ENCODE measurements at places on chromosomes 11 and 22.

GRCh38 chr11:130001461-130002351 lies 929 bp downstream of the PRDM10 start:
- DNase-seq = peak; percentile 31

- peak; percentile 63 for DNase-seq
Observed at GRCh38 chr11:128302425-128303186, 284.8 kb downstream of the ETS1 start.

DNA sequence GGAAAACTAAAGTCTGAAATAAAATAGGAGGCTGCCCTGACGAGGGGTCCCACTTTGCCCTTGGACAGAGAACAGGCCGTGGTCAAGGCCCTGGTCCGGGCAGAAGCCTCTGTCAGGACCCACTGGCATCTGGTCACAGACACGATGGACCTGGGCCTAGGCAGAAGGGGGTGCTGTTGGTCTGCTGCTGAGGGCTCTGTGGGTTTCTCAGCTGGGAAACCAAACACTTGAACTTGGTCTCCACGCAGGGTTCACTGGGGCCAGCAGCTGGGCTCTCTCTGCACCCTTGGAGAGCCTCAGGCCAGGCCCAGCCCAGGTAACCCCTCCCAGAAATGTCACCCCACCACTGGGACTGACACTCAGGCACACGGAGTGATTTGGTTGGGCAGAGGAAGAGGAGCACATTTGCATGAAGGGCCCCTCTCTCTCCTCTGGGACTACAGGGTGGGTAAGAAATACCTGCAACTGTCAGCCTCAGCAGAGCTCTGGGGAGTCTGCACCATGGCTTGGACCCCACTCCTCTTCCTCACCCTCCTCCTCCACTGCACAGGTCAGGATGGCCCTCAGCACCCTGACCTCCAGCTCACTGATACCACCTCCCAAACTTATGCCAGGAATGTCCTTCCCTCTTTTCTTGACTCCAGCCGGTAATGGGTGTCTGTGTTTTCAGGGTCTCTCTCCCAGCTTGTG lies 48.1 kb upstream of the TOP3B start:
- no peak for DNase-seq

DNA sequence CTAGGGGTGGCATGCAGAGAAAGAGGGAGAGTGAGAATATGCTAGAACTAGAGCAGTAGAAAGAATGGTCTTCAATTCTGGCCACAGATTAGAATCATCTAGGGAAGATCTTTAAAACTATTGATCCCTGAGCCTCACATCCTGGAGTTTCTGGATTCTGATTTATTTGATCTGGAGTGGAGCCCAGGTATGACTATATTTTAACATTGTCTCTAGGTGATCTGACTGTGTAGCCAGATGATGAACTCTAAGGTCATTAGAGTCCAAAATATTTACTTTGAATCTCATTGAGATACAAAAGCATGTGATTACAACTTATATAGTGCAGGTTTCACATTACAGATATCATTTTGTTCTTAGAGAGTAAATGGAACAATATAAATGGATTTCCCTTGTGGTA lies 79.7 kb downstream of the FDX1 start:
- DNase-seq = no peak

DNA sequence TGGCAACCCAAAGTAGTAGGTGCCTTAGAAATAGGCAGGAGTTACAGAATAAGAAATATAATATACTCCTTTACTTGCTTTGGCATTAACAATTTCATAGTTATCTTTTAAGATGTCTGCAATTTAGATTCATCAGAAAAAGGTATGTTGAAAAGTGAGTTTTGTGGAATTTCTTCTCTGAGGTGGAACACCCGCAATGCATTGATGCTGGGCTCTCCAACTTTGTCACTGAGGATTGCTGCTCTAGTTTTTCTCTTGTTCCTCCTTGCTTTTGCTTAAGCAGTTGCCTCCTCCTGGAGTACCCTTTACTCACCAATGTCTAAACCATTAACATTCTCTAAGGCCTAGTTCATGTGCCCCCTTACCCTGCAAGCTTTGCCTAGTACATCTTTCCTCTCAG lies 14.1 kb upstream of the ME3 start:
- DNase-seq = no peak

DNA sequence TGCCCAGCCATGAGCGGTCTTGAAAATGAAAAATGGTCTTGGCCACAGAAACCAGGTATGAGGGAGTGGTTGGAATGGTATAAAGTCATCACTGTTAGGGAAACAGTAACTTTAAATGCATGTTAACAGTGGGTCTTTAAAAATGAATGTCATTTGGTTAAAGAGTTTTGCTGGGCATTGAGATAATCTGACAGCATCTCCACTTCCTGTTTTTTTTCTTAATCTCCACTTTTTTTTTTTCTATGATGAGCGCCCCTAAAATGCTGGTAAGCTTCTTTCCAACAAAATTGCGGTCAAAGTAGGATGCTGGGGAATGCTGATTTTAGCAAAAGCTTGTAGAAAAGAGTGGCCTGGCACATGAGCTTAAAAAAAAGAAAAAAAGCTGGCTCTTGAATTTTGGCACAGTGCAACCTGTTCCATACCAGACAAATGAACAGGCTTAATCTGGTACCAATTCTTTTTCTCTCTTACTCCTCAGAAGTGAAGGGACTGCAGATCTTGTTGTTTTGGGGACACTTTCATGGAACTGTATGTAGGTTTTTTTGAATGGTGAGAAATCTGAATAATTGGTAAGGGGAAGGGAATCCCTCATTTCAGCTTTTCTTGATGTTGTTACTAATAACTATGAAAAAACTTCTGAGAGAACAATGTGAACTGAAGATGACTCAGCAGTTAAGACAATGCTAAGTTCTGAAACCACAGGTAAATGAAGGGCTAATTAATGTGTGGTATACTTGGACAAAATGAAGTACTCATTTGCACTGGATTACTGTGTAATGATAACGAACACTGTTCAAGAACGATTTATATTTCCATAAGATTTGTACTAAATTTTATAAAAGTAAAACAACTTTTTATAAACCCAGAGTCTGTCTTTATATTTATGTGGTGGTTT lies 3.1 kb upstream of the ARHGEF12 start:
- DNase-seq = no peak

DNA sequence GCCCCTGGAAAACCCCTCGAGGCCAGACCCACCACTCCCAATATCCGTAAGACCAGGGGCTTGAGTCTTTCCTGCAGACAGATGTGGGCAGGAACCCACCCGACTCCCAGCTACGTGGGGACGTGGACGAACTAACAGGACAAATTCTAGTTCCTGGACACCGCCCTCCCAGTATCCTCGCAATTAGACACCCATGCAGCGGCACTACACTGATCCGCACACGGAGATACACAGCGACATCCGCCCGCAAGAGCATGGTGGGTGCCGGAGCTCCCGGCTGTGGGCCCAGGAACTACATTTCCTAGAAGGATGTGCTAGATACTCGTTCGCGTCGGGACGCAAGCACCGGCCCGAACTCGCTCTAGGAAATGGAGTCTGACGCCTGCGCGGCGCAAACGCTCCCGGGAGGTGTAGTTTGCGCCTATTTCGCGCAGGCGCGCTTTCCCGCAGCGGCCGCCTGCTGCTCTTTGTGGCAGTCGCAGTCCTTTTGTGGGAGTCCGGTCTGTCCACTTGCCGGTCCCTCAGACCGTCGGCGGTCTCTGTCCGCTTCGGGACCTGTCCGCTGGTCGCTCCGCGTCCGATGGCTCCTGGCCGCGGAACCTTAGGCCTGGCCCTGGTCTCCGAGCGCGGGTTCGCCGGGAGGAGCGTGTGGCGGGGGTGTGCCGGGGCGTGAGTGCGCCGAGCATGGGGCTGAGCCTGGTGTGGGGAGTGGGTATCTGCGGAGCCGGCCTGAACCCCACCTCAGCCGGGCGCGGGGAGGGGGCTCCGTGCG lies at the start of gene ZNF74:
Gene ZNF74, plus strand, starts transcription at position 447 of the 772 bp plus-strand sequence. CDS start 478 bp downstream, outside the sequence.
- DNase-seq = peak; percentile 84

GRCh38 chr22:27434898-27435297 lies 366.7 kb downstream of the MN1 start:
- DNase-seq = no peak

- DNase-seq = no peak
Observed at GRCh38 chr11:11189506-11189905, 163.5 kb downstream of the CSNK2A3 start.

DNA sequence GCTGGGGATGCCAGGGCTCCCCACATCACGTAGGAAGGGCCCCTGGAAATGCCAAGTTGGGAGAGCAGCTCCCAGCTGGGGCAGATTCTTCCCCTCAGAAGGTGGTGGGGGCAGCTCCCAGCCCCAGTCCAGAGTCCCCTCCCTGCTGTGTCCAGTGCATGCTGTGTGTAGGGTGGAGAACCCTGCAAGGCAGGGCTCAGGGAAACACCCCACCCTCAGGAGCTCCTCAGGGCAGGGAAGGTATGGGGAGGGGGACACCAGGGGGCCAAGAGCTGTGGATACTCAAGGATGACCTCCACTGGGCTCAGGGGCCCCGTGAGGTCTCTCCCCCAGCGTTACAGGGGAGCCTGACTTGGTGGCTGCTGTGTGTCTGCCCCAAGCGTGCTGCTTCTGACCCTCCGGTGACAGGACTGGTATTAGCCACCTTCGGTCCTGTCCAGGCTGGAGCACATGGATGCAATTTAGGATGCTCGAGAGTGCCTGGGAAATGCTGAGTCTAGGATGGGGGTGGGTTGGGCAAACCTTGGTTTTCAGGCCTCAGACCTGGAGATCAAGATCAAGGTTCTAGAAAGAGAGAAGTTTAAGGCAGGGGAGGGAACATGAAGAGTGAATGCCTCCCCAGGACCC lies 16.1 kb upstream of the CABP7 start:
- no peak for DNase-seq

Data from activated naive CD4-positive, alpha-beta T cell treated with Interleukin-2 at 50 U/mL for 16 hours (primary cell).